Fibroblast of skin of right biceps (primary cell): ENCODE measurements at places on chromosomes 12 and 14.

GRCh38 chr14:79580414-79580813 lies 630.9 kb downstream of the DIO2 start:
- no peak for DNase-seq

DNA sequence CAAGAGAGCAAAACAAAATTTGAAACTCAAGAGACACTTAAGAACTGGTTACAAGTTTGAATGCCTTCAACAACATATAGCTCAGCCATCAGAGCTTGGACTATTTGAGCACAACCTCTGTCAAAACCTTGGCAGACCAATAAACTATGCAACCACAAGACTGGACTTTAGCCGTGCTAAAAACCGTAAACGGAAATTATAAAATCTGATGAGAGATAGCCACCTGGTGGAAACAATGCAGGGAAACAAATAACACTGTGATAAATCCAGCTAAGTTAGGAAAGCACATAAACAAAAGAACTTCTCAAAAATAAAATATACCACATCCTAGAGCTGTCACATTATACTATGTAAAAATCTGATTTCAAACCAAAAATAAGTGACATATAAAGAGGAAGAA lies 1074.2 kb upstream of the NOVA1 start:
- no peak for DNase-seq

DNA sequence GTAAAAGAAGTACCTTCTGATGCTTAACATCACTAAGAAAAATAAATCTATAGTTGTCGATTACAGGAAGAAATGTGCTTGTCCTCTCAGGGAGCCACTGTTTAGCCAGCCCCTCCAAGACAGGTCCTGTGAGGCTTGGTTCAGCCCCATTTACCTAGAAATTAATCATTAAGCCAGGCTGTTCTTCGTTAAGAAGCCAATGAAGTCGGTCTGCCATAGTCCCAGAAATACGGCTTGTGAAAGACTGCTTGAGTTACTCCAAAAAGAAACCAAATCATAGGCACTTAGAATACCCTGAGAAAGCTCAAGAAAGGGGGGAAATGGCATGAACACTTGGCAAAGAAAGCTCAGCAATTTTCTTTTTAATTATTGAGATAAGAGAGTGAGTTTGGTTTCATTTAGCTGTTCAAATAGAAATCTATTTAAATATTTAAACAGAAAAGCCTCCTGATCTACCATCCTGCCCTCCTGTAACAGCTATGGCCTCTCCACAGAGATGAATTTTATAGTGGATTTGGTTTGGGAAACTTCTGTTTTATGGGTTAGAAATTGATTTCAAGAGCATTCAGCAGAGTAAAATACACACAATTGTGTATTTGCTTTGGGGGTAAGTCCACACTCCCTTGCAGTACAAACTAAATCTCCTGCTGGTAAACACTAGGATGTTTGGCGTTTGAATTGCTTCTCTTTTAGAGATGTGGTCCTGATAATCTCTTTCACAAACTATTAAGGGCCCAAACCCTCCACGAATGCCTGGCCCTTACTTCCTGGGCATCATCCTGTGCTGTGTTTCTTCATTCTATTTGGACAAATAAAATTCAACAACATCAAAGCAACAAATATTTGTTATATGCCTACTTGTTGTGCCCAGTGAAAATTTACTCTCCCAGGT lies 234.4 kb downstream of the SEC23A start:
- no peak for DNase-seq

DNA sequence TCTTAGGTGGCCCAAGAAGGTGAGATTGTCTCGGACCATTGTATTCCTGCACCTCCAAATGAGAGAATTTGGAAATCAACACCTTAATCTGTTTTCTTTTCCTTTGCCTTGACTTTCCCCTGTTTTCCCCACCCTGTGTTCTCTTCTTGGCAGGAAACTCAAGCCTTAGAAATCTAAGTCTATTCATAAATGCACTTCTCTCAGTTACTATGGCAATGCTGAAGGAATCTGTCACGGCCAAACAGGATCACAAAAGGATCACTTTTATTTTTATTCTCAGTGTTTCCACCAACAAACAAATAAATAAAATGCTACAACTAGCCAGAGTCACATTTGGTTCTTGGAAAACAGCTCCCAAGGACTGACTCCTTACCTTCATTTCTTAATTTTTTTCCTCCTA lies 270.5 kb downstream of the BCAT1 start:
- no peak for DNase-seq

- DNase-seq = no peak
Measured at GRCh38 chr12:121939186-121939585, 20.8 kb downstream of the CFAP251 start.

DNA sequence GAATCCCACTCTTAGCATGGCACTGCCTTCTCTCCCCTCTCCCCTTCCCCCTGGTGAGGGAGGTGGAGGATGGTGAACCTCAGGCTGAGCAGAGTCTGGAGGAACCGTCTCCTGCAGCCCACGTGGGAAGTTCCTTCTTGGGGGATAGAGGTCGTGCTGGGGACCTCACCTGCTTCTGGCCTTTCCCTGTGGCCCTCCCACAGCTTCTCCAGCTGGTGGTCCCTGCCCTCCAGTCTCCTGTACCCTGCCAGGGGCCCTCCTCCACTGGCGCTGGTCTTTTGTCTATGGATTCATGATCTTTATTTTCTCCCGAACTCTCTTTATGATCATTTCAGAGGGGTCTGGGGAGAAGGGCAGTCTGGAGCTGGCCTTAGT lies 9.0 kb upstream of the MTA1 start:
- no peak for DNase-seq

DNA sequence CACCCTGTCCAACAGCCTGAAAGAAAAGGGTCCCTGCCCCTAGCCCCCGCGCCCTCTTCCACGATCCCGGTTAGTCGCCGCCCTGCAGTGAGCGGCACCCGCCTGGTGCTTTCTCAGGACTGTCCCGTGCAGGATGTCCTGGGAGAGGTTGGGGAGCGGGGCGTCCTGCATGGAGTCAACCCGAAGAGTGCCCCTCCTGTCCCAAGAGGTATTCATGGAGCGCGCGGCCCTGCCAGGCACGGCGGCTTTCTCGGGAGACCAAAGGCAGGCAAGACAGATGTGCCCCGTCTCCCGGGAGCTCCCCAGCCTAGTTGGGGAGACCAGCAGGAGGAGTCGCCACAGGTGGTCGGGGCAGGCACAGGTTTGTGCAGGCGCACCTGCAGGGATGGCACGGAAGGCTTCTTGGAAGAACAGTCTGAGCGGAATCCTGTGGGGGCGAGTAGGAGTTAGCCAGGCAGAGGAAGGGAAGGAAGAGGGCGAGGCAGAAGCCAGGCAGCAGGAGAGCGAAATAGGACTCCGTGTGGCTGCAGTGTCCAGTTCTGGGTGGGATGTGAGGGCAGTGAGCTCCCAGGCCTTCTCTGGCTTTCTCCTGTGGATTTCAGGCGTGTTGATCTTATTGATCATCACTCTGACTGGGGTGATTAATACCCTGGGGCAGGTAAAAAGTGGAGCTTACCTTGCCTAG lies 723 bp downstream of the SIVA1 start:
- DNase-seq = no peak

GRCh38 chr12:65885716-65886115 lies 61.4 kb downstream of the HMGA2 start:
- no peak for DNase-seq

GRCh38 chr12:8449355-8449859 lies 6.4 kb upstream of the CLEC6A start:
- no peak for DNase-seq

DNA sequence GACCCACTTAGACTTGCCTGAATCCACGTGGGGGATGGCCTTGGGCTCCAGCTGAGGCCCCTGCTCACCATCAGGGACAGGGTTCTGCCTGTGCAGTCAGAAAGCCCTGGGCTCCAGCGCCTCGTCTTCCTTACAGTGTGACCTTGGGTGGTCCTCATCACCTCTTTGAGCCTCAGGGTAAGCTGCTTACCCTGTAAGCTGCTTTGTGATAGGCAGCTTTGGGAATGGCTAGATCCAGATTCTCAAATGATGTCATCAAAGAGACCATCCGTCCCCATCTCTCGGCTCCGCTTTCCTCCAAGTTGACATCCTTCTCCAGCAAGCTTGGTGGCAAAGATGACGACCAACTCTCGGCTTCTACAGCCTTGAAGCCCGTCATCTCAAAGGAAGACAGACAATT lies 127.0 kb downstream of the ADCK1 start:
- no peak for DNase-seq

- DNase-seq = no peak
Measured at GRCh38 chr14:81246461-81247270, 25.9 kb upstream of the GTF2A1 start.

DNA sequence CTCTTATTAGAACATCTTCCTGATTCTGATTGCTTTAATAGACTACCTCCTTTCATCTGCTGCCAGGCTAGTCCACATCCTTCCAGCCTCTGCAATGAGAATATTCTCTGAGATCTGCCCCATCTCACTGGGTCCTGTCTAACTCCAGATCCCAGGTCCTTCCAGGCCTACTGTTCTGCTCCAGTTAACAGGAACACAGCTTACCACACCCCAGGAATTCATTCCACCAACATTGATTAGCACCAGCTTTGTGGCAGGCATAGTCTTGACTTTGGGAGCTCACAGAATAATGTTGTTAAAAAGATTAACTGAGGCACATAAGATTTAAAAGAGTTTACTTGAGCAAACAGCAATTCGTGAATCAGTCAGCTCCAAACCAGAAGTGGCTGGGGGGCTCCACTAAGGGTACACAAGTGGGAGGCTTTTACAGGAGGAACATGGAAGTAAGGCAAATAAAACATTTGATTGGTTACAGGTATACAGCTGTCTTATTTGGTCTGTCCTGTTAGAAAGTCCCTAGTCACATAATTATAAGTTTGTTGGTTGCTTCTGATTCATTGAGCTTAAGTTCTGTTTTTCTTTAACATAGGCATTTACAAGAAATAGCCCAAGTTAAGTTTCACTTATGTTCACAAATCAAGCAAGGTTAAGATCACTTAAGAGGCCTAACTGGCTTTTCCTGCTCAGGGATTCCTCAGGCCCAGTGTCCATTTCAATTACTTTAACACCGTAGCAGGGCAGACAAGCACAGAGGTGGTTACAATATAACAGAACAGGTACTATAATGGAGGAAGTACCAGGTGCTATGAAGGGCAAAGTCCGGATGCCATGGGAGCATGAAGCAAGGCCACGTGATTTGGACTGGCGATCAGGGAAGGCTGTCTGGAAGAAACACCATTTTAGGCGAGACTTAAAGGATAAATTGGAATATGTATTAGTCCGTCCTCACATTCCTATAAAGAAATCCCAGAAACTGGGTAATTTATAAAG lies 12.2 kb upstream of the MYH7 start:
- no peak for DNase-seq

DNA sequence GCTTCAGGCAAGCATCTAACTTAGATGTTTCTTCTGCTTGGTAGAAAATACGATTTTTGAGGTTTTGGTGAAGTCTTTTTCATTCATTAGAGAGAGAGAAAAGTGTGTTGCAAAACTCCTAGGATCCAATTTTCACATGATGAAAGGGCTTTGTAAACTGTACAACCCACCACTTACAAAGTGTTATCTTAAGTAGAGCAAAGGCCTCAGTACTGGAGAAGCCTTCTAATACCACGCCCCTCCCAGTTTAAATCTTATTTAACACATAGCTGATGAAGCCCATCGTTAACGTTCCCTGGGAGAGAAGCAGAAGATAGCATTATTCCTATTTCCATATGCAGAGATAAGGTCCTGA lies 869 bp downstream of the APOLD1 start:
- no peak for DNase-seq

DNA sequence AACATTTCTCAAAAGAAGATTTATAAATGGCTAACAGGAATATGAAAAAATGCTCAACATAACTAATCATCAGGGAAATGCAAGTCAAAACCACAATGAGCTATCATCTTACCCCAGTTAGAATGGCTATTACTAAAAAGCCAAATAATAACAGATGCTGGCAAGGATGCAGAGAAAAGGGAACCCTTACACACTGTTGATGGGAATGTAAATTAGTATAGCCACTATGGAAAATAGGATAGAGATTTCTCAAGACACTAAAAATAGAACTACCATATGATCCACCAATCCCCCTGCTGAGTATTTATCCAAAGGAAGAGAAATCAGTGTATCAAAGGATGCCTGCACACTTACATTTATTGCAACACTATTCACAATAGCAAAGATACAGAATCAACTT lies 58.3 kb downstream of the GUCY2C start:
- DNase-seq = no peak

GRCh38 chr12:109461049-109461845 lies 15.9 kb downstream of the KCTD10 start:
- peak; percentile 26 for DNase-seq

- DNase-seq = no peak
Measured at GRCh38 chr12:98149691-98150210, 365.6 kb upstream of the TMPO start.

DNA sequence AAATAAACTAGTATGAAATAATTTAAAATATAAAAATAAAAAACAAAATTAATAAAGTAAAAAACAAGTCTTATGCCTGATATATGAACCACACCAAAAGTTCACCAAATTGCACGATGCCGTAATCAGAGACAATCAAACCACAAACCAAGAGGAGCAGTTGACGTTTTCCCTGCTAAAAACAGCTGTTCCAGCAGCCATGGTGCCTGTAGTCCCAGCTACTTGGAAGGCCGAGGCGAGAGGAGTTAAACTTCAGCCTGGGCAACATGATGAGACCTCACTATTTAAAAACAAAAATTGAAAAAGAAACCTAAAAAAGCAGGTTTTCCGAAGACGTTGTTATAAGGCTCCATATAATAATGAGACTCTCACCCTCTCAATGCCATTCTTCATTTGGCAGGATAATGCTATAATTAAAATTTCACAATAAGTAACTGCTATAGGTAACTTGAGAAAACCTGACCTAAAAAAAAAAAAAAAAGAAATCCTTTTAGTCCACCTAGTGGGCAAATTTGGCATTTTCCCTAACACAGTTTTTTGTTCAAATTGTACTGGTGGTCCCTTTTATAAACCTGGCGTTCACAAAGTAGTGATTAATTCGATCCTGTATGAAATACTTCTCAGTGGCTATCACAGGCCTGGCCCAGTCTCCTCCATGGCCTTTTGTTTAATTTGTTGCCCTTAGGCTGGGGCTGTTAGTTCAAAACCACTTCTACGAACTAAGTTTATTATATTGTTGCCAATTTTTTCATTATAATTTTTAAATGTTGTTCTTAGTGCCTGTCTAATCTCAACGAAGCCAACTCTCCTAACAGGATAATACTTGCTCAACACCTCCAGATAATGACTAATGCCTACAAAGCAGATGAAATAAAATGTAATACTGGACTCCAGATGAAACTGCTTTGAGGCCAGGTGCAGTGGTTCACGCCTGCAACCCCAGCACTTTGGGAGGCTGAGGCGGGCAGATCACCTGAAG lies 62.1 kb downstream of the TNFAIP2 start:
- DNase-seq = peak; percentile 41

DNA sequence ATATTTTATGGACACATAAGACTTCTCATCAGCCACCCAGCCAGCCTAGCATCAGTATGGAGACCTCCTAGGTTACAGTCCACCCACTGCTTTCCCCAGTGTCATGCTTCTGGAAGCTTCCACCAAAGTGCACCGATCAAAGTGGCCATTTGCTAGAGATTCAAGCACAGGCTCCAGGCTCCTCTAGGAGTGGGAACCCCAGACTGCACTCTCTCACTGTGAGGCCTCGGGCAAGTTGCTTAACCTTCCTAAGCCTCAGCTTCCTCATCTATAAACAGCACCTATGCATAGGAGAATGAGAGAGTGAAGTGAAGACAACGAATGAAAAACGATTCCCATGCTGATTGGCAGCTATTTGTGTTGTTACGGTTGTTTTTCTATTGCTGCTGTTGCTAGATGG lies 94.4 kb downstream of the DICER1 start:
- DNase-seq = no peak

GRCh38 chr14:105041841-105042765 lies 21.2 kb upstream of the CDCA4 start:
- no peak for DNase-seq

- no peak for DNase-seq
Measured at GRCh38 chr12:2697057-2697800, 97.5 kb upstream of the FKBP4 start.

- DNase-seq = no peak
Measured at GRCh38 chr12:53414756-53415417, 8.8 kb upstream of the AMHR2 start.
